Renal cortical epithelial cell (primary cell): ENCODE measurements at places on chromosomes 5 and 9. TPM values are rescaled to one million over a fixed set of nuclear protein-coding genes. Genes with fewer than 3 reads are reported as not detected.

GRCh38 chr9:22010866-22011625 is 1.9 kb upstream of the CDKN2B start:
- DNase-seq = no peak

DNA sequence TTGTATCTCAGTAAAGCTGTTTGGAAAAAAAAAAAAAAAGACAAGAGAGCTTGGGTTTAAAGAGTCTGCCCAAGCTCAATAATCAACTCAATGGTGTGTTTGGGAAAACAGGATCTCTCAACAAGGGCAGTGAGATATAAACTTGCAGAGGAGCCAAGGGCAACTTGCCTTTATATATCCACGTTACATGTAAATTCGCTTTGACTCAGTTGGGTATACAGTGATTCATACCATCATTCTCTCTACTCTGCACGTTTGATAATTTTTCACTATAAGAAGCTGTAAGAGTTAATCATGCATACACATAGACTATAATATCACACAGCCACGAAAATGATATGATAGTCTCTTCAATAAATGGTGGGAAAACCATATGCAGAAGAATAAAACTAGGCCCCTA is 24.9 kb downstream of the ADAM19 start:
- no peak for DNase-seq

GRCh38 chr9:95411054-95411892 is 93.8 kb upstream of the FANCC start:
- DNase-seq = no peak

Gene ANXA2R
- 0.52 and 3.0 TPM in 2 replicates for total RNA-seq

DNA sequence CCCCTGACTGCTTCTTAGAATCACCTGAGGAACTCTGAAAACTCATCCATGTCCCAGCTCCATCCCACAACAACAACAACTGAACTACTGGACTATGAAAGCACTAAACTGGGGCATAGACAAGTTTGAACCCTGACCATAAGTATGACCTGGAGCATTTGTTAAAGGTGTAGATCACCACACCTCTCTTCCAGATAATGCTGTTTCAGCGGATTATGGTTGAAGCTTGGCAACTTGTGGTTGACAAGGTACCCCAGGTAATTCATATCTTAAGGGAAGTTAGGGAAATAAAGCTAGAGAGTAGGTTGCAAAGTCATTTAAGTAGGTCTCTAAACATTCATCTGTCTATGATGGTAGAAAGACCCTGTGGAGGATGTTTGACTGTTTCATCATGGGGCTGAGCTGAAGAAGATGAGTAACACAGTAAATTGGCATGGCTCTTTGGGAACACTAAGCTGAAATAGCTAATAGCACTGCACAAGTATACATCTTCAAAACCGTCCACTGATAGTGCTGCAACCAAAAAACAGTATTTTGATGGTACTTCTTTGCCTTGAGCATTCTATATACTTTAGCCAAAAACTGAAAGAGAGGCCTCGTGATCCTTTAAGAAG is 80.2 kb downstream of the TMEM174 start:
- no peak for DNase-seq

Gene BTNL3
- total RNA-seq = not detected in 2 replicates

DNA sequence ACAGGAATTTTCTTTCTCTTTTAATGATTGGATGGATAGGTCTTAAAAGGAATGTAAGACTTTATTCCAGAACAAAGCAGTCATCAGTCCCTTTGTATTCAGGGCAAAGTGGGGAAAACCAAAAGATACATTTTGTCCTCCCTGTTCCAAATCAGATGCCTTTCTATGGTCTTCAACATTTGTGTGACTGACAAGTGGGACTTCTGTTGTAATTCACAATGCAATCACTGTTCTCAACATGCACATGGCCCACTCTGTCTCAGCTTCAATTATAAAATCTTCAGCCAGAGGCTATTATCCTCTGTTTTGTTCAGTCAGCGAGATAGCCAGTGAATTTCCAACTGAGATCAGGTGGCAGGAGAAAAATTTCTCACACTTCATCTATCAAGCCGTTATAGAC is 95.5 kb upstream of the ERBIN start:
- DNase-seq = no peak

- no peak for DNase-seq
These were observed 73.8 kb upstream of the KLF9 start for GRCh38 chr9:70488098-70488792.

DNA sequence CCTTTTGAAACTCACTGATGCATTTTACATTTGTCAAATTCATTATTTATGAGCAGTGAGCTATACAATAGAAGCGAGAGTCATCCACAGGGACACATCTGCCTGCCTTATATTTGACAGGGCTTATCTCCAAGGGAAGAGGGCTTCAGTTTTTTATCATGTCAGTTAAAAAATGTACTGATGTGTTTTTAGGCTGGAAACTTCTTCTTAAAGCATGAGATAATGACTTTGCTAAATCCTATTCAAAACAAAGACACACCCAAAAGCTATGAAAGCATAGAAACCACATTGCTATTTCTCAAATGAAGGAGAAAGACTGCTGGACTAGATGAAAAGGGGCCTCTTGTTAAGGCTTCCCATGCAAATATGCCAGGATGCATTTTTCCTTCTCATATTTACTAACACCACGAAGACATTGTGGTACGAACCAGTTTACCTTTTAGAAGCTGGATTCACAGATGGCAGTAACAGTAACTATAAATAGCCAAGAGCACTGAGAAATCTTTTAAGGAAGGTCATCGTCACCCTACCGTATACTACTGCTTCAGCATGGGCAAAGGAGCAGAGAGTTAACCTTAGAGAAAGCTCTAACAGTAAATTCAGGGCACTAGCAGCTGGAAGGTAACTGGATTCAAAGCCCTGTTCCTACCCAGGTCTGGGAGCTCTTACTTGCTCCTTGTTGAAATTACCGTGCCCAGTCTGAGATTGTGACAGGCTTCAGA is 86.3 kb upstream of the IFNK start:
- DNase-seq = no peak

DNA sequence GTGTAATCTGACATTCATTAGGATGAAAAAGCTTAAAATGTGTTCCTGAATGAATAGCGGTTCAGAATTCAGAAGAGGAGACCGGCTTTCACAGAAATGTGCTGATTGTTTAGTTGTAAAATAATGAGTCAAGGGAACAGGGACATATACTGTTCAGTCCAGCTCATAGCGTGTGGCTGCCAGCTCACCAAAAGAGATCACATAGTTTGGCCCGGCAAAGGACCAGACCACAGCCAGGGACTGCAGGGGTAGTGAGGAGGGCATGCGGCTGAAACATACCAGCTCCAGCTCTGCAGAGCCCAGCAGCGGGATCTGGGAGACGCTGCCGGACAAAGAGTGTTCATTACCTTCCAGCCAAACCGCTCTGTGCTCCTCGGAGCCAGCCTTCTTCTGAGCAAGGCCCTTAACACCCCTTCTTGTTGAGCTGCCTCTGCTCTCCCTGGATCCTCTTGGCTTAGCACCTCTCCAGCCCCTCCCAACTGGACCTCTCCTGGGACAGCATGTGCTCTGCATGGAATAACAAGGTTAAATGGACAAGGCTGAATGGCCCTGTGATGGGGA is 116.8 kb upstream of the CNTLN start:
- DNase-seq = no peak

Gene IFNA2
- total RNA-seq = not detected in 2 replicates

Gene WDR31
- total RNA-seq = 1.9 and 9.3 TPM in 2 replicates

DNA sequence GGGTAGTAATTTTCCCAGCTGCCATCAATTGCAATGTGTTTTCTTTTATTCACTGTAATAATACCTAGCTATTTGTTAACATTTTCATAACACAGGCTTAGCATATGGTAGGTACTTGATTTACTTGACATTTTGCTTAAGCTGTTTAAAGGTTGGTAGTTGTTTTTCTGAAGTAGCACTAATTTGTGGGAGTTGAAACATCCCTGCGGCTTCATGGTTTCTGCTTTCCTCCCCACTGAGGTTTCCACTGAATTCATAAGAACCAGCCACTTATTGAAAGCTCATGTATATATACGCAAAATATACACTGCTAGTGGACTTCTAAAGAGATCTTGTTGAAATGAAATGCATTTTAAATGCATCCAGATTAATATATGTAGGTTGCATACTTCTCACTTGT is 559.9 kb downstream of the TLE4 start:
- DNase-seq = no peak

Gene ALDH1B1
- 43.2 and 162 TPM in 2 replicates for total RNA-seq

DNA sequence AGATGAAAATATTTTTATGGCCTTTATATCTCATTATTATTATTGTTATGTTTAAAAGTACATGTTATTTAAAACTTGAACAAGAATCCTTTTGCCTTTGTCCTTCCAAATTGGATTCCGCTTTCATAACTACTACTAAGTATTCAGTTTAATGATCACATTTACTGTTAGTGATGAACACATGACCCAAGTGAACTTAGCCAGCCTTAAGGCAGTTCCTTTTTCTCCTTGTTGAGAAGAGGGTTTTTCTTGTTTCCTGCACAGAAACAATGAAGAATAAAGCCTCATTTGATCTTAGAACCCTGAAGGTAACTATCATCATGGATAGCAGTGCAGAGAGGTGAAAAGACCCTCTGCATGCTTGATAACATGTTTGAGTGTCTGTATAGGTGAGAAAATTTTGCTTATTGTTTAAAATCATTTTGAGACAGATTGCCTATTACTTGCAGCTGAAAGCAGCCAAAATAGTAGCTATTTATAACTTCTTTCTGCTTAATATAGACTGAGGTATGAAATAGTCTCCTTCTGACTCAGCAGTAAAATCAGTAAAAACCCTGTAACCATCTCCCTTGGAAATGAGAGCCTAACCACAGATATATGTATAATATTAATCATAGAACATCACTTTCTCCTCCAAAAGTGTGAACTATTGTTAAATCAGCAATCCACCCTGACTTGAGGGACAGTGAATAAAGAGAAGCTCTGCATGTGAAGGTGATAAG is 266.2 kb downstream of the SPATA31D1 start:
- DNase-seq = no peak

Gene PALM2AKAP2
- 1.0 and 20.4 TPM in 2 replicates for total RNA-seq

DNA sequence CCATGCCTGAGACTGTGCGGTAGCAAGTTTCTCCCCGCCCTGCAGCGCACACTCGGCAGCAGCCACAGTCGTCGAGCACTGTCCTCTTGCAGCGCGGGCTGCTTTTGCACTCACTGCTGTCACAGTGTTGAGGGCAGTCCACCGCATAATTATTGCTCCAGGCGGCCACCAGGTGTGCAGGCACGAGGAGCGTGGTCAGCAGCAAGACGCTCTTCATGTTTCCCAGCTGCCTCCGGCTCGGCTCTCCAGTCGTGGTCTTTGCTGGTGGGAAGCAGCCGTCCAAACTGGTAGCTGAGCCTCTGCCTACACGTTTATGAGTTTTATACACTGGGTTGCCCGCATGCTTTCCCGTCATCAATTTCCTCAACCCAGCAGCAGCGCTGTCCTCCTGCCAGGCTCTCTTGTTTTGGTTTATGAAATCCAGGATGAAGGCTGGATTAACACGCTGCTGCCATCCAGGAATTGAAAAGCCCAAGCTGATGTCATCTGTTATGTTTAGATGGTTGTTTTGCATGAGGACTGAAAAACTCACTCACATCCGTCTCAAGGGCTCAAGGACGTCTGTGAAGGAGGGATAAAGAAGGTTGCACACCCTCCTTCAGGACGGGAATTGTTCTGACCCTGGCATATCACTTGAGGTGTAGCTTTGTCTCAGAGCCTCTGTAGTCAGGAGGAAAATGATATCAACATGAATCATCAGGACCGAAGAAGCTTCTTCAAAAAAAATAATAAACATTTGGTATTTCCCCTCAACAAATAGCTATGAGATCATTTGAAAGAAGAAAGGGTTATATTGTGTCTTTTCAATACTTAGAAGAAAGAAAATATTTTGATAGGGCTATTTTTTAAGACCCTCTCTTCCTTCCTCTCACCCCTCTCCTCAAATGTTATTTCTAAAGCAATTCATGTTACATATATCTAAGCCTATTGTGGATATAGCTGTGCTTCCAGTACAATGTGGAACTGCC is at the start of gene ESM1:
ESM1 (minus strand) TSS at position 293 of the 968 bp plus-strand sequence; CDS start at position 217, 76 bp downstream.
- peak; percentile 25 for DNase-seq

- no peak for DNase-seq
These were observed 1.8 kb downstream of the SURF6 start for GRCh38 chr9:133334161-133334560.

DNA sequence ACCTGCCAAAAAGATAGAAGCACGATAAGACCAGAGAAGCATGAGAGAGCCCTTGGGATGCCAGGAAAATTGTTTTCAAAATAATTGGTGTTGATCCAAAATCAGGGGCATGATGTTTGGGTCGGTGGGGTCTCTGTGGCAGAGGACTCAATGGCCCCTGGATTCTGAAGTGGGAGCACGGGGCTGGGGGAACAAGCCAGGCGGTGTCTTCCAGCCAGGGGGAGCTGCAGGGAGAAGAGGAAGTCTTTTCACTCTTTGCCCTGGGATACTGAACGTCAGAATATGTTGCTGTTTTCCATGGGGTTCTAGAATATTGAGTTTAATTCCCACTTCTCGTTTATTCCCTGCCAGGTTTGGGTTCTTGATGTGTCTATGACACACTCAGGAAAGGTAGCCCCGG is 20.4 kb downstream of the TSPAN17 start:
- no peak for DNase-seq

GRCh38 chr9:69140123-69140735 is 33.8 kb upstream of the TJP2 start:
- no peak for DNase-seq

Gene ADAMTS19
- 0.30 TPM in 1 of 2 replicates, not detected in the other for total RNA-seq

GRCh38 chr9:10112070-10112469 is 500.7 kb downstream of the PTPRD start:
- no peak for DNase-seq

DNA sequence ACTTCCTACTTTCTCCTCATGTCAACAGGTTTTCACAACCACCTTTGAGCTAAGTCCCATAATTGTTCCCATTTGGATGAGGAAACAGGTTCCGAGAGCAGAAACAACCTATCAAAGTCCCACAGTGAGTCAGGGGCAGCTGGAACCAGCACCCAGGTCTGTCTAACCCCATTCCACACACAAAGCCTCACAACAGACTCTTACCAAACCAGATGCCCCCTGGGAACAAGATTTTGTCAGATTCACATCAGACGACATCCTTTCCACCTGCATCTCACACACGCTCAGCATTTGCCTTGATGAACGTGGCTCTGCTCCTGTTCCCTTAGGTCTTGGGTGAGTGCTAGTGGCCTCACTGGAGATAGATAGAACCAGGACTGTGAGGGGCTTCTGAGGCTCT is 17.0 kb downstream of the SWI5 start:
- DNase-seq = no peak

- DNase-seq = no peak
These were observed 83.6 kb downstream of the LMX1B start for GRCh38 chr9:126697330-126697729.
